ENCODE measurements at places on chromosomes 4 and X. TPM values are rescaled to one million over a fixed set of nuclear protein-coding genes. Genes with fewer than 3 reads are reported as not detected.

Gene SASH3
- total RNA-seq = 155 TPM

Gene DDIT4L
- 0.43 TPM for total RNA-seq

Gene RAB39B
- 8.3 TPM for total RNA-seq

Gene NMU
- total RNA-seq = not detected

Gene ENOPH1
- 27.6 TPM for total RNA-seq

Gene GDI1
- 111 TPM for total RNA-seq

Gene RTL9
- total RNA-seq = not detected

Gene ENPP6
- 0.74 TPM for total RNA-seq

Gene MCF2
- 1.5 TPM for total RNA-seq

- no peaks in the 10 kb centered on the region for H3K4me1 ChIP-seq
- DNase-seq = no peak
- no peaks in the 10 kb centered on the region for H3K36me3 ChIP-seq
- H3K27ac ChIP-seq = no peak overlapping the region
- no peak overlapping the region for H3K4me3 ChIP-seq
- H3K27me3 ChIP-seq = no peaks in the 10 kb centered on the region
Measured at GRCh38 chr4:177177541-177178081, 132.1 kb upstream of the NEIL3 start.

DNA sequence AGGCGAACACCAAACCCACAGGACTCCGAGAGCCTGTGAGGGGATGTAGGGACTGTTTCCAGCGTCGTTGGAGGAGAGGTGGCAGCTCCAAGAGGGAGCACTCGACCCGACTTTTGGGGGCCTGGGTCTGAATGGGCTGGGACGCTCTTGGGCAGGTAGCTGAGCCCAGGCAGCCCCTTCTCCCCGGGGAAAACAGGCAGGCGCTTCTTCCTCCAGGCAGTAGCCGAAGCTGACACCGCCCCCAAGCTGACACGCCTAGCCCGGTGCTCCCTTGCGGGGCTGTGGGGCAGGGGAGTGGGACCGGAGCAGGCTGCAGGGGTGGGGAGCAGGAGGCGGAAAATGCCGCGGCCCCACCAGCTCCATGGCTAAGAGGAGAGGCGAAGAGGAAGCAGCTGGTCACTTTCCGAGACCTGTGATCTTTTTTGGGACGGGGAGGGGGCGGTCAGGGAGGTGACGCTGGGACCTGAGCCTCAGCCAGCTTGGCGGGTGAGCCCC is 4.2 kb downstream of the NKX1-1 start:
- H3K4me3 ChIP-seq = no peak overlapping the region
- H3K27me3 ChIP-seq = peaks cover 74% of the 10 kb centered on the region
- peaks cover 23% of the 10 kb centered on the region for H3K4me1 ChIP-seq
- peak; percentile 64 for DNase-seq

- H3K4me1 ChIP-seq = no peaks in the 10 kb centered on the region
- DNase-seq = no peak
- no peaks in the 10 kb centered on the region for H3K27me3 ChIP-seq
- H3K27ac ChIP-seq = no peak overlapping the region
- H3K4me3 ChIP-seq = no peak overlapping the region
- H3K36me3 ChIP-seq = no peaks in the 10 kb centered on the region
Measured at GRCh38 chrX:30530606-30531005, 47.0 kb downstream of the TASL start.

DNA sequence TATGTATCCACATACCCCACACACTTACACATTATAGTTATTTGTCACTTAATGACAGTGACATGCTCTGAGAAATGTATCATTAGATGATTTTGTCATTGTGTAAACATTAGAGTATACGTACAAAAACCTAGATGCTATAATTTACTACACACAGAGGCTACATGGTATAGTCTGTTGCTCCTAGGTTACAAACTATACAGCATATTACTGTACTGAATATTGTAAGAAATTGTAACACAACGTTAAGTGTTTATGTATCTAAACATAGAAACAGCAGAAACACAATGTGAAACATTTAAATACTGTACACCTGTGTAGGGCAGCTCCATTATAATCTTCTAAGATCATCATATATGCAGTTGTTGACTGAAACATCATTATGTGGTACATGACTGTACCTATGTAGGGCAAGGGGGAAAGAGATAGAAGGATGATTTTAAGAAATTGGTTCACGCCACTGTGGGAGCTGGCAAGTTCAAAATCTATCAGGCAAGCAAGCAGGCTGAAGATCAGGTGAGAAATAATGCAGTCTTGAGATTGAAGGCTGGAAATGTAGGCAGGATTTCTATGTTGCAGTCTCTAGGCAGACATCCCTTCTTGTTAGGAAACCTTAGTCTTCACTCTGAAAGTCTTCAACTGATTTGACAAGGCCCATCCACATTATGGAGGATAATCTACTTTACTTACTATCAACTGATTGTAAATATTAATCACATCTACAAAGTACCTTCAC is 78.0 kb upstream of the CPEB2 start:
- no peak overlapping the region for H3K27ac ChIP-seq
- no peaks in the 10 kb centered on the region for H3K4me1 ChIP-seq
- no peaks in the 10 kb centered on the region for H3K36me3 ChIP-seq
- no peak for DNase-seq
- no peaks in the 10 kb centered on the region for H3K27me3 ChIP-seq

- no peaks in the 10 kb centered on the region for H3K27me3 ChIP-seq
- H3K4me3 ChIP-seq = no peak overlapping the region
- no peaks in the 10 kb centered on the region for H3K36me3 ChIP-seq
- no peaks in the 10 kb centered on the region for H3K4me1 ChIP-seq
Measured at GRCh38 chr4:141802333-141802732, 165.9 kb downstream of the IL15 start.

- H3K27ac ChIP-seq = no peak overlapping the region
- no peak for DNase-seq
- no peaks in the 10 kb centered on the region for H3K27me3 ChIP-seq
- H3K4me1 ChIP-seq = no peaks in the 10 kb centered on the region
Measured at GRCh38 chr4:162485486-162485885, 321.7 kb upstream of the FSTL5 start.

DNA sequence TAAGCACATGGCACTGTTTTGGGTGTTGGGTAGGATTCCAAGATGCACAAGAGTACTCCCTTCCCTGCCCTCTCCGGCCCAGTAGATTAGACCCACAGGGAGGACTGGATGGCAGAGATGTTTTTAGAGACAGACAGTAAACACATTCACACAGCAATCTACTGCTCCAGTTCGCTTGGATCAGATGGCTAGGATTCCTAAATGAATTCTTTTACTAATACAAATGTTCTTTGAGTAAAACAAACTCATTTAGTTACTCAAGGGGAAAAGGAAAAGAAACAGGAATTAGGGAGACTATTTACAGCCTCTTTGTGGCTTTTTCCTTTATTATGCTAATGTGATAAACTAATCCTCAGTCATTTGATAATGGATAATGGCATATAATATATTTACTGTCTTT is 5.9 kb downstream of the SNX25 start:
- no peak for DNase-seq
- no peak overlapping the region for H3K27ac ChIP-seq
- H3K4me1 ChIP-seq = peaks cover 86% of the 10 kb centered on the region

DNA sequence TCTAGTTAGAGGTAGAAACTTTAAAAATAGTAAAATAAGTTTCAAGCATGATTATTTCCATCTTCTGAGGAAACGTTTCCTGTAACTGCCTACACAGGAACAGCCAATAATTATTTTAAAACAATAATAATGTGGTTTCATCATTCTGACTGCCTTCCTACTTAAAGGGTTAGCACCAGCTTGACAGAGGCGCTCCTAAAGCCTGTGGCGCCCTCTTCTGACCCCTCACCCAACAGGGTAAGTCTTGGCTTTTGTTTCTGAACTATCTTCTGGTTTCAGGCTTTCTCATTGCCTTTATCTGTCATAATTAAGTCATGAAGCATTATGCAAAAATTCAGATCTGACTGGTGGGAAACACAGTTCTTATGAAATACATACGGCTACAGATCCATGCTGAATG is 96.7 kb downstream of the ITM2A start:
- DNase-seq = peak; percentile 89
- no peaks in the 10 kb centered on the region for H3K27me3 ChIP-seq
- H3K4me3 ChIP-seq = no peak overlapping the region
- peak overlapping the region; percentile 53 for H3K27ac ChIP-seq
- H3K36me3 ChIP-seq = no peaks in the 10 kb centered on the region

GRCh38 chrX:56726605-56727004 is 2.4 kb upstream of the NBDY start:
- H3K4me3 ChIP-seq = no peak overlapping the region
- H3K27ac ChIP-seq = no peak overlapping the region
- H3K4me1 ChIP-seq = no peaks in the 10 kb centered on the region
- no peaks in the 10 kb centered on the region for H3K27me3 ChIP-seq
- no peak for DNase-seq

DNA sequence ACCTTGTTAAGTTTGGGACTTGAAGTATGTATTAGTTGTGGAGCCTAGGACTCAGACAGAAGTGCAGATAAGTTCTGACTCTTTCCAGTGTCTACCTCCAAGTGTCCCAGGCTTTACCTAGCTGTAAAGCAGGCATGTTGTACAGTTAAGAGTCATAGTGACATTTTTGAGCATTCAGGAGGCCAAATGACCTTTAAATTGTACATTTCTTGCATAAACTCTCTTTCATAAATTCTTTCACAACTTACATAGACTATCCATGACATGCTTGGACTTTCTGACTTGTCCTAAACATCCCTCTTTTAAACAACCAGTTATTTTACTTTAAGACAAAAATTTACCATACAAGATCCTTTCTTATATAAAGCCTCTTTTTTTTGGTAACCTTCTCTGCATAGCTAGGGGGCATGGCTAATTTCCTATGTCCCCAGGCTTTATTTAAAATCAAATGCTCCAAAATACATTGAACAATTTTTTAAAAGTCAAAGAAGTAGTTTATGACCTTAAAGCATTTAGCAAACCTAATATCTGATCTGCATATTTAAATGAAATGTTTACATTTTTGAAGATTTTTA is 40.1 kb upstream of the UGT8 start:
- no peak for DNase-seq
- no peaks in the 10 kb centered on the region for H3K36me3 ChIP-seq
- no peaks in the 10 kb centered on the region for H3K4me1 ChIP-seq
- H3K27me3 ChIP-seq = no peaks in the 10 kb centered on the region
- no peak overlapping the region for H3K4me3 ChIP-seq

GRCh38 chrX:112664924-112665323 is 14.8 kb downstream of the LHFPL1 start:
- no peak overlapping the region for H3K27ac ChIP-seq
- DNase-seq = no peak
- H3K4me1 ChIP-seq = no peaks in the 10 kb centered on the region
- H3K36me3 ChIP-seq = no peaks in the 10 kb centered on the region
- H3K4me3 ChIP-seq = no peak overlapping the region
- no peaks in the 10 kb centered on the region for H3K27me3 ChIP-seq

GRCh38 chr4:18749391-18749790 is 727.8 kb upstream of the LCORL start:
- H3K4me3 ChIP-seq = no peak overlapping the region
- no peaks in the 10 kb centered on the region for H3K27me3 ChIP-seq
- no peaks in the 10 kb centered on the region for H3K4me1 ChIP-seq
- no peak for DNase-seq
- H3K27ac ChIP-seq = no peak overlapping the region

DNA sequence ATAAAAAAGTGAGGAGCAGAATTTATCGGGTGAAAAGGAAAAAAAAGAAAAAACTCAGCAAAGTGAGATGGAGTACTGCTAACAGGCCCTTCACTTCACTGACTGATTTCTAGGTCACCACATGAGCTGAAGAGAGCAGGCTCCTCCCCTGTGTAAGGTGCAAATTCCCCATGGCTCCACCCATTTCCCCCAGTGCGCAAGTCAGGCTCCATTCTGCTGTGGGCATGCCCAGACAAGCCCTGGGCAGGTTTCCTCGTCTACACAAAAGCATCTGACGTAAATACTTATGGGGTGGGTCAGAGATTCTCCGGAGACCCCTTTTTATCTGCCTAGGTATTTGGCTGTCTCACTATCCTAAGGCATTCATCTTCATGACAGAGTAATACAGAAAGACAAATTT is 157.9 kb downstream of the MAGEB5 start:
- H3K4me1 ChIP-seq = no peaks in the 10 kb centered on the region
- no peaks in the 10 kb centered on the region for H3K27me3 ChIP-seq
- H3K4me3 ChIP-seq = no peak overlapping the region
- no peak for DNase-seq
- H3K27ac ChIP-seq = no peak overlapping the region
- no peaks in the 10 kb centered on the region for H3K36me3 ChIP-seq

DNA sequence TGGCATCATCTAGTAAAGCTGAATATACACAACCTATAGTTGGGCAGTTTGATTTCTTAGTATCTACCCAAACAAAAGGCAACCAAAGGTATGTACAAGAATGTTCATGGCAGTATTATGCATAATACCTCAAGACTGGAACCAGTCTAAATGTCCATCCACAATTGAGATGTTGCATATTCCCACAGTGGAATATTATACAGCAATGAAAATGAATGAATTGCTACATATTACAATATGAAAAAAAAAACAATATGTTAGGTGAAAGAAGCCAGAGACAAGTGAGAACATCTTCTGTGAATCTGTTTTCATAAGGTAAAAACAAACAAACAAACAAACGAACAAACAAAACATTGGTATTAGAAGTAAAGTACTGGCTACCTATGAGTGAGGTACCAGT is 11.6 kb upstream of the RAB28 start:
- H3K4me1 ChIP-seq = peaks cover 6% of the 10 kb centered on the region
- no peak for DNase-seq
- H3K27me3 ChIP-seq = no peaks in the 10 kb centered on the region

DNA sequence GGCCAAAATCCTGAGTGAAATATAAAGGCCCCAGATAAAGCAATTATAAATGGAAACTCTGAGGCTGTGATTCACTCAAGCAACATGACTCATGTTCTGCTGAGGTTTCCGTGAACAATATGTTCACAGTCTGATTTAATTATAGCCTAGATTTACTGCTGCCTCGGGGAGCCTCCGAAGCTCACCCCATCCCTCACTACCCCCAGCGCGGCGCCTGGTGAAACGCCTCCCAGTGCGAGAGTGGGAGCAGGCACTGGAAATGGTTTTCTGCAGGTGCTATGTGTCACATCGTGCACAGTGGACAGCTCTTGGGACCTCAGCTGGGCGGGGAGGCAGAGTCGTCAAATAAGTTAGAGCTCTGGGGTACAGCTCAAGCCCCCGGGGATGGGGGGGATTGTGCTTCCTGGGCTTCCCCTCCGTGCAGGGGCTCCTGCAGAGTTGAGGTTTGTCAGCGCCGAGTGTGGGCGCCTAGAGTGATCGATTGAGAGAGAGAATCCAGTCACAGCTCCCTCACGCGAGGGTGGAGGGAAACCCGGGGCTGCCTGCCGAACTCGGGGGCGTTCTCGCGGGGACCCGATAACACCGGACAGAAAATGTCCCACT is 110.6 kb downstream of the PHKA2 start:
- no peak overlapping the region for H3K4me3 ChIP-seq
- no peaks in the 10 kb centered on the region for H3K4me1 ChIP-seq
- H3K27ac ChIP-seq = no peak overlapping the region
- H3K36me3 ChIP-seq = no peaks in the 10 kb centered on the region

- no peak overlapping the region for H3K27ac ChIP-seq
- DNase-seq = no peak
- no peak overlapping the region for H3K4me3 ChIP-seq
- no peaks in the 10 kb centered on the region for H3K27me3 ChIP-seq
- H3K4me1 ChIP-seq = no peaks in the 10 kb centered on the region
- H3K36me3 ChIP-seq = no peaks in the 10 kb centered on the region
Measured at GRCh38 chr4:27293831-27294230, 433.2 kb downstream of the STIM2 start.

All from spleen (tissue), 13 donors.